Mesenteric fat pad (tissue), 1 donor: ENCODE measurements at places on chromosomes 4 and X. TPM values are rescaled to one million over a fixed set of nuclear protein-coding genes. Genes with fewer than 3 reads are reported as not detected.

The PNMA3 gene
- total RNA-seq = 0.22 TPM

The FHL1 gene
- total RNA-seq = 3,576 TPM

The TEX13C gene
- total RNA-seq = not detected

The FAM184B gene
- total RNA-seq = not detected

The C1GALT1C1 gene
- 35.6 TPM for total RNA-seq

- no peak for DNase-seq
Observed at GRCh38 chr4:27090406-27090805, 229.8 kb downstream of the STIM2 start.

- DNase-seq = no peak
Observed at GRCh38 chr4:54898056-54898562, 227.3 kb downstream of the KDR start.

GRCh38 chrX:49761481-49761880, 65.7 kb upstream of the PAGE1 start:
- DNase-seq = no peak

GRCh38 chrX:136336623-136337022, 35.9 kb downstream of the ADGRG4 start:
- no peak for DNase-seq
